ENCODE measurements at places on chromosomes 3 and 15.

DNA sequence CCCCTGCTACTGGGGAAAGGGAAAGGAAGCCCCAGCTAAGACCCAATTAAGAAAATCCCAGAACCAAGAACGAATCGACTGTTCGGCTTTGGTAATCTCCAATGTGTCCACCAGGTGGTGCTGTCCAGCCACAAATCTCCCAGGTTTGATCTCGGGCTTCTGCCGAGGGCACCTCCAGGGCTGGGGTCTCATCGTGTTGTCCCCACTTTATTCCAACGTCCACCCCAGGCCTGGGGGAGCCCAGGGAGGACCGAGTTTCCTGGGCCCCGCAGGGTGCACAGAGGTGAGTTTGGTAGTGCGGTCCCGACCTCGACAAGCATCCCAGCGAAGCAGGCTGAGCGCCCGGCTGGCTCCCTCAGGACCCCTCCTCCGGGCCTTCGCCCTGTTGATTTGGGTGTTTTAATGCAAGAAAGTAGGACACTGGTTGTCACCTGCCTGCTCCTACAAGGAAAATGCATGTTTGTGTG, 185.1 kb downstream of the GOLGA6L6 start:
- no peak for DNase-seq

GRCh38 chr15:56053046-56053400, 59.6 kb upstream of the NEDD4 start:
- DNase-seq: no peak

DNA sequence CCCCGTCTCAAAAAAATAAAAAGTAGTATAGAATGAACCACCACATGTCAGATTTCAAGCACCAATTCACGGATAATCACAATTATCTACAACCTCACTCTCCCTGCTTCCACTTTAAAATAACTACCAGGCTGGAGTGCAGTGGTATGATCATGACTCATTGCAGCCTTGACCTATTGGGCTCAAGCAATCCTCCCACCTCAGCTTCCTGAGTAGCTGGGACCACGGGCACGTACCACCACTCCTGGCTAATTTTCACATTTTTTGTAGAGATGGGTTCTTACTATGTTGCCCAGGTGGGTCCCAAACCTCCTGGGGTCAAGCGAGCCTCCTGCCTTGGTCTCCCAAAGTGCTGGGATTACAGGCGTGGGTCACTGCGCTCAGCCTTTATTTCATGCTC, 38.1 kb upstream of the LDHAL6B start:
- DNase-seq: no peak

DNA sequence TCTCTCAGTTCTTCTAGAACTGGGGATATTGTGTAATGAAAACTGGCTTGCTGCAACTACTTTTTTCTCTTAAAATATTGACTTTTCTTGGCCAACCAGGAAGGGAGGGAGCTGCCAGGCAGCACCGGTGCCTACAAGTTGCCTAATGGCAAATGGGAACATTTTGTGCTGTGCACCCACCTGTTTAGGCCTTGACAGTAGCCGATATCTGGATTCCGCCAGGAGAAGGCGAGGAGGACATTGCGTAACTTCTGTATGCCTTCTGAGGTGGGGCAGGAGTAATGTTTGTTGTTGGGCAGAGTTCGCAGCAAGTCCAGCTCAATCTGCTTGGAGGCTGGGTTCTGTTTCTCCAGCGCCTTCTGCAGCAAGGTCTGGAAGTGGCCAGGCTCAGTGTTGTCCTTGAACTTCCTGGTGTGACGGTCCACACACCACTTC, 64.9 kb downstream of the TBC1D2B start:
- no peak for DNase-seq

Measured in right hindlimb (tissue), 1 donor.